ENCODE measurements at places on chromosomes 2 and 18.

GRCh38 chr2:144701259-144701658, 181.3 kb upstream of the ZEB2 start:
- DNase-seq = no peak

GRCh38 chr2:72745679-72746368, 80.0 kb downstream of the EXOC6B start:
- peak; percentile 62 for DNase-seq

GRCh38 chr2:8802741-8803140, 34.7 kb downstream of the KIDINS220 start:
- no peak for DNase-seq

DNA sequence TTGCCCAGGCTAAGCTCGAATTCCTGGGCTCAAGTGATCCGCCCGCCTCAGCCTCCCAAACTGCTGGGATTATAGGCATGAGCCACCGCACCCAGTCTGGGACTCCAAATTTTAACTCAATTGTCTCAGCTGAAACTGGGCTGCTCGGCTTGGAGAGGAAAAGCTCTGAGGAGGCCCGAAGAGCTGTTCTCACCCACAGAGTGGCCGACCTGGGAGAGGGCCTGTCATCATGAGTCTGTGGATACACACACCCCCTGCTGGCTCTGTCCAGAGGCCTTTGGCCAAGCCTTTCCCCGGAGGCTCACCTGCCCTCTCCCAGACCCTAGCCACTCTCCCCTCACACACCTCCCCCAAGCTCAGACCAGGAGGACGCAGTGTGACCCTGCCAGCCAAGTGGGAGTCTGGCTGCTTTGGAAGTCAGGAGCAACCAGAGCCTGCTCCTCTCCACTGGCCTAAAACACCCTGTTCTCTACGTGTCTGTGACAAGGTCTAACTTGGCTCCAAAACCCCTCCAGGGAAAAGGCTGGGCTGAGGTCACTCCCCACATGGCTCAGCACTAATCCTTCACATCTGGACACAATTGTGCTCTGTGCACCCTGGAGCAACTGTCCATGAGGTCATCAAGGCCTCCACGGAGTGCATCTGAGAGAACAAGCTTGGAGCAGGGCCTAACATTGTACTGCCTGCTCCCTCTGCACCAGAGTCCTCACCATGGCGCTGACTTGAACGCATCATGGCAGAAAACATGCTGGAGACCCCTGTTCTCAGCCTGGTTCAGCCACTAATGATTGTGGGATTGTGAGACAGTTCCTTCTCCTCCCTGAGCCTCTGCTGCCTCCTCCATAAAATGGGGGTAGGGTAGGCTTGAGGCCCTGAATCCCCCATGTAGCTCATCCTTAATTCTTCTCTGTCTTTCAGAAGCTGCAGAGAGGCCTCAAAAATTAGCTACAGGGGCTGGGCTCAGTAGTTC, 49.9 kb upstream of the RAB6C start:
- no peak for DNase-seq

DNA sequence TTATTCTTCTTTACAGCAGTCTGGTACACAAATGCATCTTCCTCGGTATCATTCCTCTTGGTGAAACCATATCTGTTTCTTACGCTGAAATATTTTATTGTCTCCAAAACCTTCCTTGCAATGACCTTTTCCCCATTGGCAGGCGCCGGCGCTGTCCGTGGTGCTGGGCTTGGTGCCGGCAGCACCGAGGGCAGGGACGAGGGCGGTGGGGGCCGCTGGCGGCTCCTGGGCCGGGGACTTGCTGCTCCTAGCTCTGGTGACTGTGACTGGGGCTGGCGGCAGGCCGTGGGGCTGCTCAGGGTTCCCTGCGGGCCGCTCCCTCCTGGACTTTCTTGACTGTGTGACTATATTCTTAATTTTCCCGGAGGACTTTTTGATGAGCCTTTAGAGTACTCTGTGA, 72.5 kb downstream of the GPR39 start:
- DNase-seq = no peak

DNA sequence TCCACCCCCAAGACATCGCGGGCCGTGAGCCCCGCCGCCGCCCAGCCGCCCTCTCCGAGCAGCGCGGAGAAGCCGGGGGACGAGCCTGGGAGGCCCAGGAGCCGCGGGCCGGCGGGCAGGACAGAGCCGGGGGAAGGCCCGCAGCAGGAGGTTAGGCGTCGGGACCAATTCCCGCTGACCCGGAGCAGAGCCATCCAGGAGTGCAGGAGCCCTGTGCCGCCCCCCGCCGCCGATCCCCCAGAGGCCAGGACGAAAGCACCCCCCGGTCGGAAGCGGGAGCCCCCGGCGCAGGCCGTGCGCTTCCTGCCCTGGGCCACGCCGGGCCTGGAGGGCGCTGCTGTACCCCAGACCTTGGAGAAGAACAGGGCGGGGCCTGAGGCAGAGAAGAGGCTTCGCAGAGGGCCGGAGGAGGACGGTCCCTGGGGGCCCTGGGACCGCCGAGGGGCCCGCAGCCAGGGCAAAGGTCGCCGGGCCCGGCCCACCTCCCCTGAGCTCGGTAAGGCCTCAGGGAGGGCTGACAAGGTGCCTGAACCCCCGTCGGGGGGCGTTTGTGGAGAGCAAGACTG, 14.2 kb downstream of the SPEG start:
- no peak for DNase-seq

DNA sequence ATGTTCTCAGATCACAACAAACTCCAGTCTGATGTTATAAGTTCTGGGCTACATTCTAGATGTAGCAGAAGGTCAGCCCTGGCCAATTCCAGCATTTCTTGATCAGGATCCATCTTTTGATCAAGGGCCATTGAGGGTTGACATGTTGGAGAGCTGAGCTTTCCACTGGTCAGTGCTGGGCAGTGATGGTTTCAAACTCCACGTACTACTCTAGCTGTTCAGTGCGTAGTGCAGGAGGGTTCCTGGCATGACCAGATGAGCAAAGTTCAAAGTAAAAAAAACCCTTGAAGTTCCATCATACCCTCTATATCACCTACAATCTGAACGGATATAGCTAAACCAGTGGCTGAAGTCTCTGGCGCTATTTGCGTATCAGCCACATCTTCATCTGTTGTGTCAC, 210.4 kb upstream of the OSR1 start:
- DNase-seq = no peak

GRCh38 chr2:235685024-235685721, 191.3 kb downstream of the AGAP1 start:
- DNase-seq = peak; percentile 39

DNA sequence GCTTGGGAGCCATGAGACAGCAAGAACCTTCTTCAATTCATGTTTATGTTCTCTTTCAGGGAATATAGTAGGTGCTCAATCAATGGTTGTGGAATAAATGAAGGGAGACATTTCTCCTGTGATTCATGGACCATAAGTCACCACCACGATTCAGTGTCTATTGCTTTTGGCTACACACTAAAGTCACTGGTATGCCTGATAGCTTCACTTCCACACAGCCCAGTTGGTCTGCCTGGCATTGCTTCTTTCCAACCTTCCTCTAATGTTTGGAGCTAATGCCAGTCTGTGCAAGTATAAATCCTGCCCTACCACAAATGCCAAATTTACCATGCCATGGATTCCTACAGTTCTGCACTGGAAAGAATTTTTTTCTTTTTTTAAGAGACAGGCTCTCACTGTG, 1.3 kb upstream of the CXCR1 start:
- no peak for DNase-seq

- DNase-seq = no peak
Measured at GRCh38 chr2:219293736-219294231, 14.6 kb downstream of the DNAJB2 start.

GRCh38 chr2:215003001-215003400, 135.4 kb downstream of the ABCA12 start:
- no peak for DNase-seq

GRCh38 chr2:235086481-235087184, 134.8 kb downstream of the SH3BP4 start:
- no peak for DNase-seq

DNA sequence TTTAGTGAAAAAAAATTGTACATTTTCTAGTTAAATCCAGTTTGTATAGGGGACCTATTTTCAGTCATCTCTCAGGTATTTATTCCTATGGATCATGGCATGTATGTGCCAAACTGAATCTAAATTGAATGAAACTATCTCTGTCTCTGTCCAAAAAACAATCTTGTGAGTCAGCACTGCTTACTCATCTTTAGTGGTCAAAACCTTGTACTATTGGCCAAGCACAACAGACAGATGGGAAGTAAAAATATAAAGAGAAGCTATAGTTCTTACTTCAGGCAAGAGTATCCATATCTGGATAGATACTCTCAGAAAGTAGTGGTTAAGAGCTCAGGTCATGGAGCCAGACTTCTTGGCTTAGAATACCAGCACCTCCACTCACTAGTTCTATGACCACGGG, 76.0 kb upstream of the KLHL14 start:
- no peak for DNase-seq
